ENCODE measurements at places on chromosomes 2 and 18.

GRCh38 chr2:180742801-180743200 lies 237.6 kb upstream of the UBE2E3 start:
- no peak for DNase-seq

- DNase-seq = peak; percentile 48
These were observed 2.4 kb upstream of the EVX2 start for GRCh38 chr2:176085861-176086771.

GRCh38 chr2:130824492-130825061 lies 12.1 kb upstream of the ARHGEF4 start:
- peak; percentile 76 for DNase-seq

GRCh38 chr2:232689152-232689910 lies 7.8 kb upstream of the GIGYF2 start:
- DNase-seq = no peak

DNA sequence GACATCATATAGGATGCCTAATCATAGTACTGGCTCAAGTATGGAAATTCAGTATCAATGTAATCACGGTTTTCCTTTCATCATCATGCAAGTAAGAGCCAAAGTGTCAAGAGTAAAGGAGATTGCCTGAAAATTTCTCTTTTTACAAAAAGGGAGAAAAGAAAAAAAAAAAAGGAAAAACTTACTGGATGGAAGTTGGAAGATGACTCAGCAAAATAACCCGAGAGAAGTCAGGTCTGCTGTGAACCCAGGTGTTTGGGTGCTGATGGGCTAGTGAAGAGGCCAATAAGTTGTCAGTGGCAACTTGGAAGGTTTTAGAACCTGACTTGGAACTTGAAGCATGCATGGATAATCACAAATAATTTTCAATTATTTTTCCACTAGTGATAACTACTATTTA lies 441.9 kb upstream of the SLC14A2 start:
- no peak for DNase-seq

DNA sequence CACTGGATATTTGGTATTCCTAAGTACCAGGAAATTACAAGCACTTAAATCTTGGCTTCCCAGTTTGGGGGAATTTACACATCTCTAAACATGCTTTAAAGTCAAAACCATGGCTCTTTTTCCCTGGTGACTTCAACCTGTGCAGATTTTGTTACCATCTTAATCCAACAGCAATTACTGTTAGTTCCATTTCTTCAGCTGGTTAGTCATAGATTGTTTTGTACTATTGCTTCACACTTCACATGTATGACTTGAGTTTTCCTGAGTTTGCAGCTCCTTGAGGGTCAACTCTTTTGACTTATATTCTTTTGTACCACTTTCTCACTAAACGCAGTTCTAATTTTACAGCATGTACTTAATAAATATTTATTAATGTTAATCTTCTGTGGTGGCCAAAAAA lies 203.4 kb upstream of the RND3 start:
- no peak for DNase-seq

DNA sequence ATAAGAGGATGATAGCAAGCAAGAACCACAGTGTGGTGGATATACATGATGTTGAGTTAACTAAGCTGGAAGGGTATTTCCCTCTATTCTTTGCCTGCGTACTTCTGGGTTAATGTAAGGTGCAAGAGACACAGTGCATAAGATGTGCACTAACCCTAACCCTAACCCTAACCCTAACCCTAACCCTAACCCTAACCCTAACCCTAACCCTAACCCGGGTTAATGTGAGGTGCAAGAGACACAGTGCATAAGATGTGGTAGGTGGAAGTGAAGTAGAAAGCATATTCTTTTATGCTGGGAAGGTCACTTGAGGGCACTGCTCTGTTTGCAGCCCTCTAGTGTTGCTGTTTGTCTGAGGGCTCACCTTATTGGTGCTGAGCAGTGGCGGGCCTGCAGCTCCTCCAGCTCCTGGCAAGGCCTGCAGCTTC lies 181.5 kb upstream of the ITGA4 start:
- no peak for DNase-seq

- no peak for DNase-seq
These were observed 10.0 kb downstream of the RNF144A start for GRCh38 chr2:6927186-6927585.

Data from amniotic stem cell (primary cell).